ENCODE measurements at places on chromosomes 16 and 17. TPM values are rescaled to one million over a fixed set of nuclear protein-coding genes. Genes with fewer than 3 reads are reported as not detected.

GRCh38 chr17:74757502-74757901, 9.1 kb downstream of the NHERF1 start:
- no peak for DNase-seq

SDR42E2 gene
- not detected for total RNA-seq

GRCh38 chr17:29827179-29827578, 102.8 kb downstream of the SSH2 start:
- no peak for DNase-seq

DNA sequence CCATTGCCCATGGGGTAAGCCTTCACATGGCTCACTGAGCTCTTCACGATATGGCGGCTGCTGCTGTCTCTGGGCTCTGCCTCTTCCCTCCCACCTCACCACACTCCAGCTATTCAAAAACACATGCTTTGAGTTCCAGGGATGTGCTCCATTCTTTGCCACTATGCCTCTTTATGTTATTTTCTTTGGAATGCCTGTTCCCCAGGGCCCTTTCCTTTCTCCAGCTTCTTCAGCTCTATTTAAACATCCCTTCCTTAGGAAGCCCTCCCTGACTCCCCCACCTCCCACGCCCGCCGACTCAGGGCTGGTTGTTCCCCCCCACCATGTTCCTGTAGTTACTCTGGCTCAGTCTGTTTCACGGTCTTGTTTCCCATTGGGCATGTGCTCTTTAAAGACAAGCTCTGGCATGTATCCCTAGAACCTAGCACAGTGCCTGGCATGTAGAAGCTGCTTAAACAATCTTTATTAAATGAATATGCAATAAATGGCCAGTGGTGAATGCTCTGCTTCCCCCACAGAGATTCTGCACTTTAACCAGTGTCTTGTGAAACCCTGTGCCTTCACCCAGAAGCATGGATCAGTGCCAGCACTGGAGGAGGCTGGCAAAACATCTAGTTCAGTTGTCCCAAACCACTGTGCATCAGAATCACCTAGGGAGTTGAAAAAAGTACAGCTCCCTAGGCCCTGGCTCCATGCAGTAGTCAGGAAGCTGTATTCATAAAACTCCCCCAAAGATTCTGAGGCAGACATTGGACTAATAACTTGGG, 6.9 kb downstream of the MYCBPAP start:
- DNase-seq, result no peak

- no peak for DNase-seq
These were observed 198.1 kb upstream of the IRX3 start for GRCh38 chr16:54484700-54485099.

USP43 gene
- total RNA-seq, result not detected

GRCh38 chr16:57730771-57731730, 4.5 kb upstream of the KATNB1 start:
- DNase-seq, result peak; percentile 37

DNA sequence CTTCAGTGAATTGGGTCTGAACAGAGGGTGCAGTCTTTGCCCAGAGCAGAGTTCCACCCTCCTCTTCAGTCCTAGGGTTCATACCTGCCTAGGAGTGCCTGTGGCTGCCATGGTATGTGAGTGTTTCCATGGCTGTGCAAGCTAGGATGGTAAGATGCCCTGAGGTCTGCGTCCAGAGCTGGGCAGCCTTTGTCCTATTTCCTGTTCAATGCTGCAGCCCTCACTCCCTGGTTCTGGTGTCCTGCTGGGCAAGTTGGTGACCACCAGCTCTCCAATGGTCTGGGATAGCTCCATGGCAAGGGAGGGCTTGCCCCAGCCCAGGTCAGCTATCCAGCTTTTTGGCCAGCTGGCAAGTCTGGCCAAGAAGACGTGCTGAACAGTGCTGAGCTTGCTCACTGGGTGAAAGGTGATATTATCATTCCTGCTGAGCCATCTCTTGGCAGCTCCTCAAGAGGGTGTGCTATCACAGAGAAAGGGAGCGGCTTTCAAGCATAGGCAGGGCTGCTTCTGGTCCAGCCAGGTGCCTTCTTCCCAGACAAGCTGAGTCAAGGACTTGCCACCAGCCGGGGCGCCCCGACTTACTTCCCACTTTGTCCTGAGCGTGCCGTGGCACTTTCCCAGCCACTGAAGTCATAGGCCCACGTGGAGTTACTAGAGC, 13.0 kb upstream of the NFATC3 start:
- no peak for DNase-seq

GRCh38 chr16:73796241-73796640, 500.4 kb upstream of the PSMD7 start:
- no peak for DNase-seq

All from Right ventricle myocardium inferior (tissue), 1 donor.